ENCODE measurements at places on chromosomes 2 and 18.

DNA sequence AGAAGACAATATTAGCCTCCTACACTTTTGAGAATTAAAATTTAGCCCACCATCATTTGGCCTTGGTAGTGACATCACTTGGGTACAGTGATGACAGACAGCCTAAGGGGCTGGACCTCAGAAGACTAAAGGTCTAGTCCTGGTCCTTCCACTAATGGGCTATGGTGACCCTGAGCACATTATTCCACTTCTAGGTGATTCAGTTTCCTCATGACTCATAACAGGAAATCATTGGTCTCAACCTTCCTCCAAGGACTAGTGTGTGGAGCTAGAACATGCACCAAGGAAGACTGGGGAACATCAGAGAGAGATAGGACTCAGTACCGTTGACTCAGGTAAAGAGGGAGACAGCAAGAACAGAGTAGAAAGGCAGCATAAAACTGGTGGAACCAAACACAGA is 64.0 kb downstream of the TFCP2L1 start:
- DNase-seq = no peak

GRCh38 chr2:30915486-30915885 is 108.2 kb upstream of the CAPN13 start:
- no peak for DNase-seq

- peak; percentile 11 for DNase-seq
Observed at GRCh38 chr18:2104620-2105462, 466.5 kb downstream of the METTL4 start.

DNA sequence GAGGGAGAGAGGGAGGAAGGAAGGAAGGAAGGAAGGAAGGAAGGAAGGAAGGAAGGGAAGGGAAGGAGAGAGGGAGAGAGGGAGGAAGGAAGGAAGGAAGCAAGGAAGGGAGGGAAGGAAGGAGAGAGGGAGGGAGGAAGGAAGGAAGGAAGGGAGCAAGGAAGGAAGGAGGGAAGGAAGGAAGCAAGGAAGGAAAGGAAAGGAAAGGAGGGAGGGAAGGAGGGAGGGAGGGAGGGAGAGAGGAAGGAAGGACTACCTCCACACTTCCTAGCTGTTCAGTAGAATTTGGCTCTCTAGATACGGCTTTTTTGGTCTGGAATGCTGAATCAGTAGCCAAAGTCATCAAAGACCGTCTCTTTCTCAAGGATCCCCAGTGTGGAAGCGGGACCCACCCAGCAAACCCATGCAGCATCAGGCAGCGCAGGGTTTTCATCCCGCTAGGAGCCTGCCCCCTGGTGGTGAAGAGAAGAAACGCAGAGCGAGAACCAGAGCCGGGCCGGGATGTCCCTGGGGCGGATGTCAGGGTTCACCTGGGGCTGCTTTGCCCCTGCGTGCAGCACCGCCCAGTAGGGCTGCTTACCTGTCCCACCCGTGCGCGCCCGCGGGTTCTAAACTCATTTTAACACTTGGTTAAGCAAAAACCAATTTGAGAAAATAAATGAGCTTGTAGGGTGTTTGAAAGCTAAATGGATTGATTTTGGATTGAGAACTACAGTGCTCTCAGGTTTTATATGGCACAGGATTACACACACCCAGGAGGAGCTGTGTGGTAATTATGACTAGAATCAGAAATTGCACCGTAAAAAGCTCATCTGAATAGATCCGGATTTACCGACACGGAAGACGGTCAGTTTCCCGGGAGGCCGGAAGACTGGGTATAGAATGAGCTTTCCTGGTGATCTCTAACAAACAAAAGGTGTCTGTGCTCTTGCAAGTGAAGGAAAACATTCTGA is 48.1 kb upstream of the ARL4C start:
- peak; percentile 61 for DNase-seq

DNA sequence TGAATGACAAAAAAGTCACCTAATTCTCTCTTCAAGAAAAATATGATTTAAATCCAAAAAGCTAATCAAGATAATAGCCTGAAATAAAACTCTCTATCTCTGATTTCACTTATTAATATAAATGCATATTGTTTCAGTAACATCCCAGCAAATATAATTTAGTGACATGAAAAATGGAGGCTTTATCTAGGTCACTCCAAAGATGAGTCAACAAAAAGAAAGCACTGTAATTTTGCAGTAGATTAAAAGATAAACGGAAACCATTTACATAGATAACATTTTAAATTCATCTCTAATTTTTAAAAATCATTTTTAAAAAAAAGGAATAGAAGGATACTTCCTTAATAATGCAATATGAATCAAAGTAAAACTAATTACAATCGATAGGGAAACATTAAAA is 76.9 kb downstream of the INPP5D start:
- no peak for DNase-seq

GRCh38 chr2:162065767-162066166 is 8.2 kb downstream of the DPP4 start:
- DNase-seq = no peak

DNA sequence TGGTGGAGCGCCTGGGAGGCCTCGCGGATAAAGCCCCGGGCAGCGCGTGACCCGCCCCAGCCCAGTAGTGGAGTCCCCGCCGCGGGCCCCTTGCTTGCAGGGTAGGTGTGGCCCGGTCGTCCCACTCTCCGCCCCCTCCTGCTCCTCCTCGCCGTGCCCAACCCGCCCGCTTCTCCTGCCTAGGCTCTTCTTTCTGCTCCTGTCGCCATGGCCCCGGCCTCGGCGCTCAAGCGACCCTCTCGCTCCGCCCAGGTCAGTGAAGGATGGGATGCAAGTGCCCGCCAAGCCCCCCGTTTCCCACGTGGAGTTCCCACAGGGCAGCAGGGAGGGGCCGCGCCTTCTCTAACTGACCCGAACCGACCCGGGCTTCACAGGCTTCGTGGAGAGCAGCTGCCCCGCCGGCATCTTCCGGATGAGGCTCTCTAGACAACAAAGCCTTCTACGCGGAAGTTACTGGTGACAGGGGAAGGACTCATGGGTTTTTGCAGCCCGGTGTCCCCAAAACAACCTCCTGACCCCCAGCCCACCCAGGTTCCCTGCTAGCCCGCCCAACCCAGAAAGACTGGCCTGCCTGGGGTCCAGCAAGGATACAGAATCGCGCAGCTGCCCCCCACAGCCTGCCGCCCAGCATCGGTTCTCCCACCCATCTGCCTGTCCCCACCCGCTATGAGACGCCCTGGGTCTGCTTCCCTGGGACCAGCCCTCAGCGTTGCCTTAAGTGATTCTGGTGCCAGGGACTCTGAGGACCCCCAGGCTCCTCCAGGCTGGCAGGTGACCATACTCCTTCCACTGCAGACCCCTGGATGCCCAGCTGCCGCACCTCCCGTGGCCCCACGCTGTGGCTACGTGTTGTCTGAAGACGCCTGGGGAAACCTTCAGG is 32.8 kb downstream of the TTC32 start:
- peak; percentile 40 for DNase-seq

DNA sequence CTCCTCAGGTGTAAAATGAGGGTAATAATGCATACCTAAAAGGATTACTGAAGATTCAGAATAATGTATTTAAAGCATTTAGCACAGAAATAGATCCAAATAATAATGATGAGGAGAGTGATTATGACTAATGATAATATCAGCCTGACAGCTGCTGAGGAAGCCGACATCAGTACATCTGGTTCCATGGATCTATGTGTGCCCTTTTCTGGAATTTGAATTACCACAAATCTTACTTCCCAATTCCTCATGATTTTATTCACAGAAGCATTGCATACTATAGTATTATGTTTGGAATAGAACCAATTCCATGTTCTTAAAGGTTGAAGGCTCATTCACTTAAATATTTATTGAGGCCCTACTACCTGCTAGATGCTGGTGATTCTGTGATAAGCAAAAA is 248.9 kb upstream of the THUMPD2 start:
- no peak for DNase-seq

GRCh38 chr2:158473719-158474392 is 17.1 kb downstream of the PKP4 start:
- no peak for DNase-seq

DNA sequence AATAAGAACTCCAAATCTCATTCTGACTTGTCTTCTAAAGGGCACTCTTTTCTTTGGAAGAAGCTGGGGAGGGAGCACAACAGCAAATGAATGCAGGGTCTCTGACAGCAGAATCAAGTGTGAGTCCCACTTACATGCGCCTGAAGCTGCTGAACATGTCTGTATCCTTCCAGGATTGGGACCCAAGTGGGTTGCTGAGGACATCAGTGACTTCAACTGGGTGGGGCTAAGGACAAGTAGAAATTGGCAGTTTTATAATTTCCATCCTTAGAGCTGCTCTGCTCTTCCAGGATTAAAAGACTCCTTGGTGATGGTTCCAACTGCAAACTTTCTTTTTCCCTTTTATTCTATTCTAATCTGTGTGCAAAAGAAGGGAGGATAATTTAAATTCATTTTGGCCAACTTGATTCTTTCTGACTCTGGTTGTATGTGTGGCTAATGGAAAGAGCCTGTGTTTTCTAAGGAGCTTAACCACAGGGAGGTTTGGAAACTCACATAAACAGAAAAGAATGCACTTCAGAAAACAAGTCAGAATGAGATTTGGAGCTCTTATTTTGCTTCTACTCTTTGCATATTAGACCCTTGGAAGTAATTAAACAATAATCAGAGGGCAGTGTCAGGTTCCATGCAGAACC is 20.6 kb downstream of the ANTXR1 start:
- no peak for DNase-seq

DNA sequence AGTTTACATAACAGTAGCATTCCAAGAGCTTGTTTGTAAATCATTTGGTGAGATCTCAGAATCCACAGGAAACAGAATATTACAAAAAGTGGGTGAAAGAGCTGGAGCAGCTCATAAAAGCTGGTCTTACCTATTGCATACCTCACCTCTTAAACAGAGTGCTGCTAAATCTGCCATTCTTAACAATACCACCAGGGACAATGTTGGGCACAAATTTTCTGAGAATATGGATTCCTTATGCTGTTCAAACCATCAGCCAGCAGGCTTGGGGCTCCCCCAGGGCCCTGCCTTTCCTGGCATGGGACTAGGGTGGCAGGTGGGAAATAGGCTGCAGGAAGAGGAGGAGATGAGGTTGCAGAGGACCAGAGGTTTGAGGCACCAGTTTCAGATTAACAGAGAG is 55.6 kb downstream of the TGFA start:
- DNase-seq = no peak

- DNase-seq = no peak
Observed at GRCh38 chr18:73214970-73215369, 347.2 kb upstream of the NETO1 start.

- no peak for DNase-seq
Observed at GRCh38 chr2:29295845-29296244, 180.6 kb downstream of the CLIP4 start.

GRCh38 chr2:226873051-226873620 is 37.3 kb downstream of the RHBDD1 start:
- no peak for DNase-seq

GRCh38 chr2:36650031-36650829 is 46.3 kb upstream of the VIT start:
- peak; percentile 3 for DNase-seq

- DNase-seq = no peak
Observed at GRCh38 chr18:36692921-36693332, 135.9 kb downstream of the TPGS2 start.

DNA sequence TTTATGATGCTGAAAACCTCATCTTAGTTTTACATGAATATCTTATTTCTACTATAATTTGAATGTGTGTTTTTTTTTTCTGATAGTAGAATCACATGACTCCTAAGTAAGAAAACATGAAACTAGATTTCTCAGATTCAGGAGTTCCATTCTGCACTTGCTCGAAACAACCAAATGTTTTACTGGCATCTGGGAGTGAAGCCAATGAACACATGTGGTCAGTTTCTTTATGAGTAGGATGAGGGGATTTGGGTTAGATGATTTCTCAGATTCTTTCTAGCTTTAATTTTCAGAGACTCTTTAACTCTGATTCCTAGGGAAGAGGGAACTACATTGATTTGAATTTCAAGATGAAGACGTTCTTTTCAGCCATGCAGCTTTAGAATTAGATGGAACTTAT is 225.0 kb upstream of the NT5C1B start:
- DNase-seq = no peak

GRCh38 chr2:190136825-190137224 is 74.3 kb upstream of the MSTN start:
- DNase-seq = no peak

GRCh38 chr18:40011201-40011600 is 1943.8 kb upstream of the PIK3C3 start:
- no peak for DNase-seq

DNA sequence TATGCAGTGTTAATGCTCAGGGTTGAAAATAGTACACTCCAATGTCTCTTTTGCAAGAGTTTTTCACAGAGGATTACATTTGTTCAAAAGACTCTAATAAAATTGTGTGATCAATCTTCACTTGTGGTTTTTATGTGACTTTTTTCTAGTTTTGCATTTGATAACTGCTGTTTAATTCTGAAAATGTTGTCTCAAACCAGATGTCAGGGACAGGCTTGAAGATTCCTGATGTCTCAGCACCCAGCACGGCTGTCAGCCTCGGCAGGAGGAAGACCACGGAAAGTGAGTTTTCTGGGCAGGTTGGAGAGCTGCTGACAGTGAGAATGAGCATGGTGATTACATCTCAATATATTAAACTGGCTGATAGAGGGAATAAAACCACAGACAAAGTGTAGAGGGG is 9.1 kb downstream of the SOX11 start:
- DNase-seq = no peak

DNA sequence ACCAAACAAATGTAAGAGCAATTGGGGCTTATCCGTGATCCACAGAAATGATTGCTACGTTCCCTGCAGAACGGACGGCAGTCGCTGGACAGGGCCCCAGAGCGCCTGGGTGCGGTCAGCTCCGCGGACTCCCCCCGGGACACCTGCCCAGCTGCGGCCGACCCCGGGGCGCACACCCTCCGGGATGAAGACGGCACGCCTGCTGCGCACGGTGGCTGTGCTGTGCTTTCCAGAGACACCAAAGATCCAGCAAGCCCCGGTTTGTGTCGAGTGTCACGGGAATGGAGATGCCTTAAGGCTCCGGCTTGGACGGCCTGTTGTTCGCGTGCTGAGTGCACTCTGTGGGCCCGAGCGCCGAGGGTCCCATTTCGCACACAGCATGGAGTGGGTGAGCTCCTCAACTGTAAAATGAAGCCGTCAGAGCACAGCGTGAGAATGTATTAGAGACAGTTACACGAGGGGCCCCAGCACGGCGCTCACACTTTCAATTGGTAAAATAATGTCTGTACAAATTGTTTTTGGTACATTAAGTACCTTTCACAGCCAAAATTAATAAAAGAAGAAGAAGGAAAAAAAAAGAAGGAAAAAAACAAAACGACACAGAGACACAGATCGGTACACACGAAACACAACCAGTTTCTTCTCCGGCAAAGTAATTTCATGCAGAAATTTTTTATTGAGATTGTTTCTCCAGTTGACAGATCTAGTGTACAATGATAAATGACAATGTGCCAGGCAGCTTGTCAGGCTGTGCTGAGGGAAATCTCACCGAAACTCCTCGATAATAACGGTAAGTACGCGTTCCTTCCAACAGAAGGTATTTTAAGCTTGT is 615.8 kb upstream of the SALL3 start:
- no peak for DNase-seq

GRCh38 chr2:40315683-40316082 is 136.2 kb downstream of the SLC8A1 start:
- DNase-seq = no peak

- no peak for DNase-seq
Observed at GRCh38 chr2:198490748-198491147, 686.4 kb downstream of the PLCL1 start.

- DNase-seq = no peak
Observed at GRCh38 chr2:240396623-240397541, 38.6 kb upstream of the GPC1 start.

All from stimulated activated CD8-positive, alpha-beta memory T cell treated with anti-CD3 and anti-CD28 coated beads, Interleukin-15, amount 100 ng/mL, for 48 hours (primary cell).